ENCODE measurements at places on chromosomes 16 and 17. TPM values are rescaled to one million over a fixed set of nuclear protein-coding genes. Genes with fewer than 3 reads are reported as not detected.

DNA sequence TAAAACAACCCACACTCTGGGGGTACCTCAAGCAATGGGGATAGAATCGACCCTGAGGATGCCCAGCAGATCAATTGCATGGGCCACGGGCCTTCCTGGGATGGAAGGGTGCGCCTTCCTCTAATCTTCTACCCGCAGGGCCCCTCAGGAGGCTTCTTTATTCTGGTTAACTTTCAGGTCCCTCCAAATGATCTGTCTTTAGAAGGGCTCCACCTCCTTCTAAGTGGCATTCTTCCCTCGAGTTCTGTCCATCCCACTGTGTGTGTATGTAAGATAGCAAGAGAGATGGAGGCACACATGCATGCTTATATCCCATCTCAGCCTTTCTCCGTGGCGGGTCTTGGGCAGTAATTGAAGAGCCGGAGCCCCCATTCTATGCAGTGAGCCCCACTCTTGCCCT lies 125.7 kb downstream of the MRM1 start:
- DNase-seq = no peak

DNA sequence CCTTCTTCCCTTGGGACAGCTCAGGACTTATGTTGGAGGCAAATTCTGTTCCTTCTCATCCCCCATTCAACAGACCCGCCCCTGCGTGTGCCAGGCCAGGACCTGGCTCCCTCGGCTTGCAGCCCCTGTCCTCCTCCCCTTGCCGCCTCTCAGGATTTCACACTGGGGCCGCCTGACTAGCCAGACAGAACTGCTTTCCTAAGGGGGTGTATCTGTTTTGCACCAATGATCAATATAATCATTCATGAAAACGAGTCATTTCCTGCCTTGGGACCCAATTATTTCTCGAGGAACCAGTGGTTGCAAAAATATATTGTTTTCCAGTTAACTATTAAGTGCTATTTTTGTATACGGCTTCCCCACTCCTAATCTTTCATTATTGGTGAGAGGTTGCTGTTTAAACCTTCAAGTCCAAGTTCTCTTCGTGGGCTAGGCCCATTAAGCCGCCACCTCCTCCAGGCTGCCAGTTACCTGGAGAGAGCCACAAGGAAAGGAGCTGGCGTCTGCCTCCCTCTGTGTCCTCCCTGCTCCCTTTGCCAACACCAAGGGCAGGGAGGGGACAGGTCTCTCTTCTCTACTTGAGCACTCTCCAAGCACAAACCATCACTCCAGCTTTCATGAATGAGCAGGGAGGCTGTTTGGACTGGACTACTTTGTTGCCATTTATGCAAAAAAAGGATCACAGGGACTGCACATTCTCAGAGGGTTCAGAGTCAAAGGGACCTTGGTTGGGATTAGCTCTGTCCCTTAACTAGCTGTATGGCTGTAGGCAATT lies 8.9 kb downstream of the DCAKD start:
- DNase-seq = no peak

- DNase-seq = no peak
Observed at GRCh38 chr16:89139907-89140361, 31.6 kb upstream of the CDH15 start.

DNA sequence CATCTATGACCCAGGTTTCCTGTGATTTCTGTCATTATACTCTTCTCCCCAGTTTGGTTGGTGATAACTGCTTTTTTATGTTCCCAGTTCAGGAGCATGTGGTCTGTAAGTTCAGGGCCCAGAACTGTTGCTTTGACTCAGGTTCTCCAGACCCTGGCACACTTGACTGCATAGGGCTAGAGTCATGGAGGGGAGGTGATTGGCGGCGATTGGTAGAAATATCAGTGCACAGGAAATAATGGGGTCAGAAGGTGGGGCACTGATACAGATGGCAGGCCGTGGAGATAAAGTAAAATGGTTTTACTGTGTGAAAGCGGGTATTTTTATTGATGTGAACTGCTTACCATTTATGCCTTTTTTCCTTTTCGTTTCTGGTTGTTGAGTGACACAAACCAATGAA lies 28.7 kb downstream of the TAC4 start:
- DNase-seq = no peak

DNA sequence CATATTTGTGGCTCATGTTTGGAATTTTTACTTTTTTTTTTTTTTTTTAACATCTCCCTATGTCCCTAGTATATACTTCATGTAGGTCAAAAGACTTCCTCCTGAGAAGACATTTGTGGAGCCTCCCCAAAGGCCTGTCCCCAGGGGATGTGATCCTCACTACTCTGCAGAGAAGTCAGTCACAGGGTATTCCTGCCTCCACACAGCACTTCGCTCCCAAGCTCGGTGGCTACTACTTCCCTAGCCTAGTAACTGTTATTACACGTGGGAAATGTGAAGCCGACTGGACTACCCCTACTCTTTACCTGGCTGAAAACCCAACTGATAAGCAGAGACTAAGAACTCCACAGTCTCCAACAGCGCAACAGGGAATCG lies 116.8 kb downstream of the HIC1 start:
- no peak for DNase-seq

GRCh38 chr17:77140878-77141767 lies at the start of gene SEC14L1:
TSS of gene SEC14L1 (plus strand) at chr17:77140969. CDS start at chr17:77143597, 2,628 bp downstream.
- peak; percentile 33 for DNase-seq

DNA sequence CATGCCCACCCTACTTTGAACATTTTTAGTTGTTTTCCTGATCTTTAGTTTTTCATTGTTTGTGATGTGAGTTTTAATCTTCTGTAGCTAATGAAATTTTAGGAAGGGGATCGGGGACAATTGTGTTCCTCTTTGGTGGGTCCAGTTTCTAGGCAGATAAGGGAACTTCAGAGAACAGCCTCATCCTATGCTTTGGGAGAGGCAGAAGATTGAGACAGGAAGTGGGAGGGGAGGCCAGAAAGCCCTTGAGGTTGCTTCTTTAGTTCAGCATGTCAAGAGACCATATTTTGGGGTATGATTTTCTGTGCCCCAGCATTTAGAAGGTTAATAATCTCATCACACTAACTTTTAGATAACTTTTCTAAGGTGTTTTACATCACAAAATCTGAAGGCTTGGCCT lies 191.0 kb downstream of the TANC2 start:
- no peak for DNase-seq

GRCh38 chr17:77381185-77381700 lies 240.5 kb downstream of the SEC14L1 start:
- no peak for DNase-seq

DNA sequence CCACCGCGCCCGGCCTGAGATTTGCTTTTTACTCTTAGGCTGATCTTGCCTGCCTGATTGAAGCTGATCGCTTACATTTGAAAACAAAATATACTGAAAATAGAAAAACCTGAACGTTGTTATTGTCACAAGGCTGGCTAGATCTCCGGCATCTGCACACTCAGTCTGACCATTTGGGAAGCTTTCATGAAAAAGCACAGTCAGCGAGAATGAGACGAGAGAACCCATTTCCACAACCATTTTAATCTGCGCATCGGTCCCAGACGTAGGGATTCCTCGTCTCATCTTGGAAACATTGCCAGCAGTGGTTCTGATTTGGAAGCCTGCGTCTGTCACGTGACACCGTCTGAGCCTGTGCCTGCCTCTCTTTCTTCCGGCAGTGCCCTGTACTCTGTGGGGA lies 20.9 kb downstream of the SPG7 start:
- no peak for DNase-seq

Gene KRT34
- total RNA-seq = not detected

Gene NECAB2
- total RNA-seq = 2.7 TPM
